ENCODE measurements at places on chromosomes 4 and X.
A peak's percentile ranks its signal among the peaks of the same experiment; 100 is the strongest.

DNA sequence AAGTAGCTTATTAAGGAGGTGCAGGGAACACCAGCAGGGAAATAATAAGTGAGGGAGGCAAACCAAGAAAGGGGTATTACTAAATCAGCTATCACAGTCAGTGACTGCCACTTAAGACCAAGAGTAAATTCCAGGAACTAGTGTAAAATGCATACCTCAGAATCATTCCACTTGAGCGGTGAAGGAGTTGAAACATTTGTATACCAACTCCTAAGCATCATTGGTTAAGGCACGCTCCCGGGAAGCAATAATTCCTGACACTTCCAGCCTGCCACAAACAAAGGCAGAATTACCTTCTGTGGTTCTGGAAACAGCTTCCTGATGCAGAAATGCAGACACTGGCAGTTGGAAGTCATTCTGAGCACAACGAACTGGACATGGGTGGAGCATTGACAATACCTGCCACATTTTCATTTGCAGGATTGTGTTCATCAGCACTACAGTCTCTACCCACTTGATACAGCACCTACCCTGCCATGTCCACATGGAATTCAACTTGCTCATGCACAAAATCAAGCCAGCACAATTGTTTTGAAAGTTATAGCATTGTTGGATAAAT, 82.1 kb downstream of the PPP1R2C start:
- no peak for DNase-seq

DNA sequence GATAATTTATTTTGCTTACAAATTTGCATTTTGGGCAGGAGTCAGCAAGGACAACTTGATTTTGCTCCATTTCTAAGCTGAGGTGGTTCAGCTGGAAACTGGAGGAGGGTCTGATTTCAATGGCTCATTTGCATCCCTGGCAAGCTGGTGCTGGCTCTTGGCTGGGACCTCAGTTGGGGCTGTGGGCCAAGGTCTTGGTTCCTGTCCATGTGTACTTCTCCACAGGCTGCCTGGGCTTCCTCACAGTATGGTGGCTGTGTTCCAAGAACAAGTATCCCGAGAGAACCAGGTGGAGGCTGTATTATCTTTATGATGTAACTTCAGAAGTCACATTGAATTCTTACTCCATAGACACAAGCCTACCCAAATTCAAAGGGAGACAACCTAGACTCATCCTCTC, 77.0 kb upstream of the STX18 start:
- DNase-seq: no peak

GRCh38 chr4:87042986-87043820, 108.4 kb downstream of the AFF1 start:
- DNase-seq: no peak

DNA sequence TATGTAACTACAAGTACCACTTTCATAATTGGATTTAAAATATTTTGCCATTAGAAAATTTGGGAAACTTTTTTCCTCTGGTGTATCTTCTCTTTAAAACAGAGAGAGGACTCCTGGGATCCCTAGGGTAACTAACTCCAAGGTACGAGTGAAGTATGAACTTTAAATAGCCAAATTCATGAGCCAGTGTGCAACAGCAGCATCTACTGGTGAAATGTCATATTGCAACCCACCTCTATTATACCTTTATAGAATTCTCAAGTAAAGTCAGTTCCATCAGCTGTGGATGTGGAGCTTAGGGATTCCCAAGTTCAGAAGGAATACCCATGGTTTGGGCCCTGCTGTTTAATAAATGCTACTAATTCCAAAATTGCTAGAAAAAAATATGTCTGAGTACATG, 282.7 kb upstream of the TAPT1 start:
- no peak for DNase-seq

- DNase-seq: no peak
Measured at GRCh38 chrX:135010921-135011320, 11.4 kb downstream of the RTL8B start.

GRCh38 chr4:4248885-4249203, 821 bp upstream of the TMEM128 start:
- DNase-seq: no peak

GRCh38 chrX:108731153-108731552, 5.2 kb downstream of the IRS4 start:
- no peak for DNase-seq

GRCh38 chr4:110854021-110854678, 231.3 kb upstream of the PITX2 start:
- DNase-seq: peak; percentile 49

DNA sequence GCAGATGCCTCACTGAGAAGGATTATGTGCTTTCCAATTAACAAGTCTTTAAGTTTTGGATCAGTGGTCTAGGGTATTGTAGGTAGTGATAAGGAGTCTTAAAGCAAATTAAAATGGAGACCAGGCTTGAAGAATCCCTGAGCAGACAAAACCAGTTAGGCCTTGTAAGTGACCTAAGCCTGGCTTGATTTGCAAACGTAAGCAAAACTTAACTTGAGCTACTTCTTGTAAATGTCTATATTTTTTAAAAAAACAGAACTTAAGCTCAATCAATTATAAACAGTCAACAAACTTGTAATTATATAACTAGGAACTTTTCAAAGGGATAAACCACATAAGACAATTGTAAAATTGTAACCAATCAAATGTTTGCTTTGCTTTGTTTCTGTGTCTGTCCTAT, 72.7 kb upstream of the NALF2 start:
- DNase-seq: peak; percentile 60

- DNase-seq: no peak
Measured at GRCh38 chr4:8639021-8639420, 46.5 kb downstream of the CPZ start.

- no peak for DNase-seq
Measured at GRCh38 chrX:103565197-103565596, 20.1 kb upstream of the TCEAL4 start.

GRCh38 chr4:95833711-95834194, 6.1 kb upstream of the PDHA2 start:
- no peak for DNase-seq

DNA sequence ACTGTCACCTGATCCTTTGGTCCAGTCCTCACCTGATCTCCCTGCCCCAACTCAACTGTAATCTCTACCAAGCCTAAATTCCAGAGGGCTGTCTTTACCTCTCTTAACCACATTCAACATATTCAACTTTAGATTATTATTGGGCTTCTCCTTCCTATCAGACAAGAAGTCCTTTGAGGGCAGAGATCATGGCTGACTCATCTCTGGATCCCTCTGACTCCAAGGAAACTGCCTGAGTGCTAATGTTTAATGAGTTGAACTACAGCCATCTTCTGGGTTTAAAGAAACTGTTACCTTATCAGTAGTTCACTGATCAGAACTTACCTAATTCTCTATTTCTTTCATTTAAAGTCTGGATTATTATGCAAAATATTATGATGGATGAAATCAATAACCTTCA, 135.7 kb downstream of the GPC3 start:
- no peak for DNase-seq

- no peak for DNase-seq
Measured at GRCh38 chr4:139599594-139600374, 43.8 kb upstream of the SETD7 start.

- DNase-seq: no peak
Measured at GRCh38 chr4:52837716-52838558, 24.2 kb upstream of the RASL11B start.

DNA sequence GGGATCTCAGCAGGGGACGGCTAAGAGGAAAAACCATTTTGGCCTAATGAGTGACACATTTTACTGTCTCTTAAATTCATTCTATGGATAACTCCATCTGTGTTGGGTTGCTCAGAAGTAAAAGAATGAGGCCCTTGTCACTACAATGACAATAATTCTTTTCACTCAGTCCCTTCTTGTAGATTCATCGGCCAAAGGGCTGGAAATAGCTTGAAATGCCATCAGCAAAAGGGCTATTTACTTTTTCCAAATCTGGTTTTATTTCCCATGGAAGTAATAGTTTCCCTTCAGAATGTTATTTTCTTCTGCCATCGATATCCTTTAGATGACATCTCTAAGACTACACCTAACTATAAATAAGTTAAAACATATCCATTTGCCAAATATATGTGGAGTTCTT, 7.4 kb downstream of the MEPE start:
- DNase-seq: no peak

- DNase-seq: no peak
Measured at GRCh38 chr4:36288731-36289426, 7.5 kb downstream of the DTHD1 start.

DNA sequence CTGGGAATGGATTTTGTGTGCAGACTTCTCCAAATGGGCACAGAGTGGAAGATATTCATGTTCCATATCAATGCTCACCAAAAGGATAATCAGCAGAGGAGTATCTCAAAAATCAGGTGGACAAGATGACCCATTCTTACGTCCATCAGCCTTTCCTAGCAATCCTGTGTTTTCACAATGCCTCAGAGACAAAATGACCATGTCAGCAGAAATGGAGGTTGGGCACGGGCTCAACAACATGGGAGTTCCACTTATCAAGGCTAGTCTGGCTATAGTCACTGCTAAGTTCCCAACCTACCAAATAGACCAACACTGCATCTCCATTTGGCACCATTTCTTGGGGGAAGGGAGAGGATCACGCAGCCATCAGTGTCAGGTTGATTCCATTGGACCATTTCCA, 179.0 kb downstream of the COX7B2 start:
- DNase-seq: no peak

- no peak for DNase-seq
Measured at GRCh38 chr4:7055111-7055989, 12.2 kb downstream of the TADA2B start.

DNA sequence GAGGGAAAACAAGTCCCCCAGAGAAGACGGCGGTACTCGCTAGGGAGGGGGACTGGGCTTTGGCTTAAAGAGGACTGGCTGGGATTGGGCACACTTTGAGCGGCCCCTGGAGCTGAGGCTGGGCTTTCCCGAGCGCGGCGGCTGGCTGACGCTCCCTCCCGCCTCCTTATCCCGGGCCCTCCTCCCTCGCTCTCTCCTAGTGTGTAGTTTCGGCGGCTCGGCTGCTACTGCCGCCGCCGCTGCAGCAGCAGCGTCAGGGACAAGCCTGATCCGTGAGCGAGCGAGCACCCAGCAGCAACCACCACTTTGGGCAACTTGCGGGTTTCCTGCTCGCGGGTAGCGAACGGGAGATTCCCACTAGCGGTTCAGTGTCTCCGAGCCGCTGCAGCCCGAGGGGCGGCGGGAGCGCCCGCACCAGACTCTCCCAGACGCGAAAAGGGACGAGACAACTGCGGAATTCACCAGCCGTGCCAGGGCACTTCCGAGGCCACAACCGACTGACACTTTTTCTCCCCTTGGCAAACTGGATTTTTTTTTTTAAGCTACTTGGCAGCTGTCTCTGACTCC, 632 bp upstream of the PCDH7 start:
- peak; percentile 73 for DNase-seq

DNA sequence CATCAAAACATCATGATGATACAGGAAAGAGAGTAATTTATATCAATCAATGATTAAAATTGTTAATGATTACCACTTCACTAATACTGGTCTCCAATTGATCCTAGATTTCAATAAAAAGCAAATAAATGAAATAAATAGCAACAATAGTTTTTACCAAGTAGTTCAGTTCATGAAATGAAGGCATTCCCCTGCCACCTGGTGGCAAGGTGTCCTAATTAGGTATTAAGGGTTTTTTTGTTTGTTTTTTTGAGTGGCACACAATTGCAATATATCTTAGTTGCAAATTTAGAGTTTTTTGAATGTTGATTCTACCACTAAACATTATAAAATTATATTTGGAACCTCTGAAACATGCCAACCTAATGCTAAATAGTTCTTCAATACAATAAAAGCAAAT, 157.4 kb upstream of the PDE5A start:
- DNase-seq: no peak

GRCh38 chr4:16869594-16870245, 28.7 kb downstream of the LDB2 start:
- DNase-seq: no peak

DNA sequence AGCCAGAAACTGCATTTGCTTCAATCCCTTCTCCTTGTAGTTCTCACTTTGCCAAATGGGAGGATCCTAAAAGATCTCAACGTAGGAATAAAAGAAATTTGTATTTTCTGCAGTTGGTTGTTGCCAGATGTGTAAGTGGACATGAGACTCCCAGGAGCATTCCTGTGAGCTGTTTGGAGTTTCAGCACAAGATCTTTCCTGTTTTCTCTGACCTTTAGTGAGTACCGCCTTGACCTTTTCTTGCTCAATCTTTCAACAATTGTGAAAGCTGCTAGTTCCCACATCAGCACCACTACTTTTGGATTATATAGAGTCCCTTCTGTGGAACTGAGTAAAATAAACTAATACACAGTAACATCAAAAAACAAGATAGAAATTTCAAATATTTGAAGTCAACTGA, 683.8 kb upstream of the PABPC4L start:
- no peak for DNase-seq

DNA sequence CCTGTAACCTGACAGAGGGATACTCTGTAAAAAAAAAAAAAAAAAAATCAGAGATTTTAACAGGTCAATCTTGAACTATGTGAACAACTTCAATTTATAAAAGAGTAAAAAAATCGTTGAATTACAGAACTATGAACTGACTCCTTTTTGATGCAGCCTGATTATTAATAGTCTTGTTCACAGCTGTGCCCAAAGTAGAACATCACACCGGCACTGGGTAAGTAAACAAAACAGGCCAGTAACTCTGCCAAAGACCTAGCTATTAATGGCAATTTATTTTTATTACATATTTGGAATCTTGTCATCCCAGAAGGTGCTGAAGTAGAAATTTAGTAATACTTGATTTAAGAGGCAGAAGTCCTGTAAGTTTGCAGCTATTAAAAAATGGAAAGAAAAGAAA, 31.4 kb downstream of the CPE start:
- no peak for DNase-seq

DNA sequence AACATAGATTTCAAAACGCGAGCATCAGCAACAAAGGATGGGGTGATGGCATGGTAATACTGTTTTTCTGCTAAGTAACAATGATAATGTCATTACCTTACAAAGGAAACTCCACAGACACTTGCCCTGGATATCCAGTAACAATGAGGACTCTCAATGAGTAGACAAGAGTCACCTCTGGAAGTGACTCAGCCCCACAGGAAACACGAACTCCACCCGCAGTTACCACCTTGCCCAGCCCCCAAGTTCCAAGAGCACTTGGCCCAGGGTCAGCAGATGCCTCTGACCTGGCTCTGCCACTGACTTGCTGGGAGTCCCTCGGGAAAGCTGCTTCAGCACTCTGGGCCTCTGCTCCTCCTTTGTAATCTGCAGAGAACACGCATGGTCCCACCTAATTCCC, 110.3 kb upstream of the MAP3K15 start:
- DNase-seq: no peak
